Calu3 (cell line): ENCODE measurements at places on chromosomes 6 and 20. TPM values are rescaled to one million over a fixed set of nuclear protein-coding genes. Genes with fewer than 3 reads are reported as not detected.
A peak's percentile ranks its signal among the peaks of the same experiment; 100 is the strongest.

NUP153 gene
- 36.3 and 36.4 TPM in 2 replicates for total RNA-seq

TXLNB gene
- total RNA-seq: 0.07 TPM in 1 of 2 replicates, not detected in the other

- no peak overlapping the region for H3K4me3 ChIP-seq
- peaks cover 21% of the 10 kb centered on the region for H3K36me3 ChIP-seq
- peak; percentile 84 for DNase-seq
- H3K27ac ChIP-seq: no peak overlapping the region
- peaks cover 41% of the 10 kb centered on the region for H3K4me1 ChIP-seq
- peaks cover 29% of the 10 kb centered on the region for H3K27me3 ChIP-seq
Measured at GRCh38 chr20:49979030-49979832, 3.5 kb upstream of the SNAI1 start.

- H3K27ac ChIP-seq: peak overlapping the region; percentile 21
- peak; percentile 80 for DNase-seq
- H3K27me3 ChIP-seq: no peaks in the 10 kb centered on the region
- H3K36me3 ChIP-seq: peaks cover 15% of the 10 kb centered on the region
- no peak overlapping the region for H3K4me3 ChIP-seq
Measured at GRCh38 chr20:45104786-45105185, 3.9 kb upstream of the KCNS1 start.

DNA sequence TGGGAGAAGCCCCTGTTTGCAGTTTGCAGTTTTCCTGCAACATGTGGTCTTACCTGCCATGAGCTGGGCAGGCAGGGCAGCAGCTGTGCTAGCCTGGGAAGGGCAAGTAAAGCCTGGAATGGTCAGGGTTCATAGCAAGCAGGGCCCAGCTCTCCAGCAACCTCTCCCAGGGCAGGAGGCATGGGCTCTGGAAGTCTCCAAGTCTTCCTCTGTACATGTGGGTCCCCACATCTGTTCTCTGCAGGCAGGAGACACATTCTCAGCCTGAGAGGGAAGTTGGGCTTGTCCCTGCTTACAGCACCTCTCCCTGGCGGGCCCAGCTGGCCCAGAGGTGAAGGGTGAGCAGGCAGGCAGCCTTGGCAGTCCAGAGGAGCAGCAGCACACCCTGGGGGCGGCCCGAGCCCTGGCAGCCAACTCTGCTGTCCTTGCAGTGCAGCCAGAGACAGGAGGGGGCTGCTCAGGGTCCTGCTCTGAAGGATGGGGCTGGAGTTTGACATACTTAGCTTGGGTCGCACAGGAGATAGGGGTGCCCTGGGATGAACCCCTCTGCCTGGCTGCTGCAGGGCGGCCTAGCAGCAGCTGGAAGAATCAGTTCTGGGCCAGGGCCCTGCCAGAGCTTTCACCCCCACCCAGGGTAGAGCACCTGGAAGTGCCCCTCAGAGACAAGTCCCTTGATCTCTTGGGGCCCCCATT is 176.0 kb downstream of the MRPL14 start:
- H3K4me1 ChIP-seq: peaks cover 32% of the 10 kb centered on the region
- no peaks in the 10 kb centered on the region for H3K27me3 ChIP-seq
- no peaks in the 10 kb centered on the region for H3K36me3 ChIP-seq
- no peak overlapping the region for H3K4me3 ChIP-seq
- DNase-seq: peak; percentile 91
- H3K27ac ChIP-seq: no peak overlapping the region

SIRPA gene
- 24.0 and 28.3 TPM in 2 replicates for total RNA-seq

L3MBTL1 gene
- total RNA-seq: 39.7 and 42.3 TPM in 2 replicates

SOBP gene
- 1.6 and 1.7 TPM in 2 replicates for total RNA-seq

GRCh38 chr6:107660839-107661238 is 163.3 kb downstream of the SCML4 start:
- peaks cover 58% of the 10 kb centered on the region for H3K4me1 ChIP-seq
- H3K27ac ChIP-seq: peak overlapping the region; percentile 76
- peaks cover 6% of the 10 kb centered on the region for H3K36me3 ChIP-seq

PTK7 gene
- total RNA-seq: 49.7 and 66.0 TPM in 2 replicates

RAET1L gene
- 1.3 and 2.3 TPM in 2 replicates for total RNA-seq

GRCh38 chr6:7512320-7512719 is 29.2 kb upstream of the DSP start:
- no peaks in the 10 kb centered on the region for H3K36me3 ChIP-seq
- DNase-seq: no peak
- no peaks in the 10 kb centered on the region for H3K27me3 ChIP-seq
- no peaks in the 10 kb centered on the region for H3K4me1 ChIP-seq
- H3K4me3 ChIP-seq: no peak overlapping the region
- H3K27ac ChIP-seq: no peak overlapping the region

DNA sequence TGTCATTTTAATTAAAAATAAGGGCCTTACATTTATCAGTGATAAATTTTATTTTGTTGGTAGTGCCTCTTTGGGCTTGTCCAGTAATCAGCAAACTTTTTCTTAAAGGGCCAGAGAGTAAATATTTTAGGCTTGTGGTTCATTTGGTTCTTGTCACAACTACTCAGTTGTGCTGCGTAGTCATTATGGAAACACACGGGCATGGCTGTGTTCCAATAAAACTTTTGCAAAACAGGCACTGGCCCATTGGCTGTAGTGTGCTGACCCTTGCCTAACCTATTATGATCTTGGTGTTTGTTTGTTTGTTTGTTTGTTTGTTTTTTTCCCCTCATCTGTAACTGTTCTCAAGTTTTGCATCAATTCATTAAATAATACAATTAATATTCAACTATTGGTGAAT is 19.4 kb downstream of the TBPL1 start:
- peaks cover 5% of the 10 kb centered on the region for H3K36me3 ChIP-seq
- no peak overlapping the region for H3K27ac ChIP-seq
- no peaks in the 10 kb centered on the region for H3K27me3 ChIP-seq

DNA sequence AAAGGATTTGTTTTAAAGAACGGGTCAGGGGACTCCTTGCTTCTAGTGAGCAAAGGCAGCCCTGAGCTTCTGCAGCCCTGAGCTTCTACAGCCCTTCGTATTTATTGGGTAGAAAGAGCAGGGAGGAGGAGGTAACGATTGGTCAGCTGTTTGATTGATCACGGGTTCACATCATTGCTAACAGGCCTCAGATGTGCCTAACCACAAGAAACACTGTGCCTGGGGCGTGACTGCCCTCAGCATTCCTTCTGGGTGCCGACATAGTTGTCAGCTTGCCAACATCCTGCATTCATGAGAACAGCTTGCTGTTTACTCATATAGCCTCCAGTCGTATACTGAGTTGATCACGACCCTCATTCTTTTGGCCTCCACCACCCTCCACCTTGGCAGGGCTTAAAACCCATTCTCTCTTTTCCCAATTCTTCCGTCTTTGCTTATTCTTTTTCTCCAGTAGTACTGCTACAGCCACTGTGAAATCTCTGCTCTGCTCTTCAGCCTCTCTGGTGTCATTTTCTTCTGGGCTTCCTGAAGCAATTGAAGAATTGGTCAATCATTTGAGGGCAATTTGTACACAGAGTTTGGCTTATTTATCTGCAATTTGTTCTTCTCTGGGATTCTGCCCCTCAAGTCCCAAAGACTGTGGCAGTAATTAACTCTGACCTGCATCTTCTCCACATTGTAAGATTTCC is 25.4 kb upstream of the NOP56 start:
- H3K4me3 ChIP-seq: peak overlapping the region; percentile 14
- DNase-seq: peak; percentile 86
- peak overlapping the region; percentile 58 for H3K27ac ChIP-seq
- no peaks in the 10 kb centered on the region for H3K27me3 ChIP-seq

DNA sequence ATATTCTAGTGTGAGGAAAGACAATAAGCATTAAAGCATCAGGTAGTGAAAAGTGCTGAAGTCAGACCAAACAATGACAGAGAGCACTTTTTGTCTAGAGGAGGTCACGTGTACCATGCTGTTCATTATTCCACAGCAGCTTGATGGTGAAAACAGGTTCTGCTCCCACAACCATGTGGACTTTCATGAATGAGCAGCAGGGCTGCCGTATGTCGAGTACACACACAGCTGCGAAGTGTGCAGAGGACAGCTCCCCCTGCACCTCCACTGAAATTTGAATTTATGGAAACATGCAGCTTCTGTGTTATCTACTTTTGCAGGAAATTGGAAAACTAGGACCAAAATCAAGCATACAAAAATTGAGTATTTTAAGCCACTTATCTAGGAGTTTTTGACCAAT is 85.3 kb downstream of the MAP7 start:
- DNase-seq: no peak
- no peaks in the 10 kb centered on the region for H3K36me3 ChIP-seq
- no peak overlapping the region for H3K4me3 ChIP-seq
- no peaks in the 10 kb centered on the region for H3K27me3 ChIP-seq
- H3K27ac ChIP-seq: no peak overlapping the region
- no peaks in the 10 kb centered on the region for H3K4me1 ChIP-seq

PPP1R10 gene
- total RNA-seq: 119 and 134 TPM in 2 replicates

- no peaks in the 10 kb centered on the region for H3K4me1 ChIP-seq
- DNase-seq: peak; percentile 57
- H3K27ac ChIP-seq: no peak overlapping the region
Measured at GRCh38 chr6:797479-798077, 104.6 kb upstream of the EXOC2 start.

- no peaks in the 10 kb centered on the region for H3K4me1 ChIP-seq
- DNase-seq: no peak
- H3K36me3 ChIP-seq: no peaks in the 10 kb centered on the region
- H3K27ac ChIP-seq: no peak overlapping the region
- no peaks in the 10 kb centered on the region for H3K27me3 ChIP-seq
Measured at GRCh38 chr6:17292600-17293133, 11.5 kb downstream of the RBM24 start.
